ENCODE measurements at places on chromosomes 1 and 21. TPM values are rescaled to one million over a fixed set of nuclear protein-coding genes. Genes with fewer than 3 reads are reported as not detected.

GRCh38 chr1:20376880-20377494, 86.3 kb downstream of the VWA5B1 start:
- H3K27me3 ChIP-seq: peaks cover 85% of the 10 kb centered on the region
- H3K4me3 ChIP-seq: no peak overlapping the region

DNA sequence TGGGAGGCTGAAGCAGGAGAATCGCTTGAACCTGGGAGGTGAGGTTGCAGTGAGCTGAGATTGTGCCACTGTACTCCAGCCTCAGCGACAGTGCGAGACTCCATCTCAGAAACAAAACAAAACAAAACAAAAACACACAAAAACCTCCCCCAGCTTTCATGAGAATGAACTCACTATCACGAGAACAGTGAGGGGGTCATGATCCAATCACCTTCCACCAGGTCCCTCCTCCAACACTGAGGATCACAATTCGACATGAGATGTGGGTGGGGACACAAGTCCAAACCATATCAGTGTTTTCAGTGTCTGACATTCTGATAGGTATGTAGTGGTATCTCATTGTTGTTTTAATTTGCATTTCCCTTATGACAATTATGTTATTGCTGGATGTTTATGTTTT, 31.5 kb upstream of the DYRK1A start:
- H3K27me3 ChIP-seq: no peaks in the 10 kb centered on the region
- DNase-seq: no peak
- no peak overlapping the region for H3K27ac ChIP-seq
- H3K4me1 ChIP-seq: peaks cover 24% of the 10 kb centered on the region
- H3K4me3 ChIP-seq: no peak overlapping the region

DNA sequence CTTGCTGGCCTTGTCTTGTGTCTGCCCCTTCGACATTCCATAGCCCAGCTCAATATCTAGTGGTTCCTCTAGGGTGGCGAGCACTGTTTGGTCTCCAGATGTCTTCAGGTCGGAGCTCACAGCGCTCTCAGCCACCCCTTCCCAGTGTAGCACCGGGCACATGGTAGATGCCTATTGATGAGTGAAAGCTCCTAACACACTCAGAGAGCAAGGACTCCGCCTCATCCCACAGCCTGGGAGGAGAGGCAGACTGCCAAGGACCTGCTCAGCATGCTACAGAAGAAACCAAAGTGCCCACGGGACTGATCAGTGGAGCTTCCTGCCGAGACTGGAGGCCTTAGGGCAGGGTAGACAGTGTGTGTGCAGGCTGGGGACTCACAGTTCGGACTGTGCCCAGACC, 10.9 kb downstream of the PCSK9 start:
- no peak for DNase-seq
- peaks cover 13% of the 10 kb centered on the region for H3K4me1 ChIP-seq
- no peak overlapping the region for H3K27ac ChIP-seq
- H3K36me3 ChIP-seq: no peaks in the 10 kb centered on the region

DNA sequence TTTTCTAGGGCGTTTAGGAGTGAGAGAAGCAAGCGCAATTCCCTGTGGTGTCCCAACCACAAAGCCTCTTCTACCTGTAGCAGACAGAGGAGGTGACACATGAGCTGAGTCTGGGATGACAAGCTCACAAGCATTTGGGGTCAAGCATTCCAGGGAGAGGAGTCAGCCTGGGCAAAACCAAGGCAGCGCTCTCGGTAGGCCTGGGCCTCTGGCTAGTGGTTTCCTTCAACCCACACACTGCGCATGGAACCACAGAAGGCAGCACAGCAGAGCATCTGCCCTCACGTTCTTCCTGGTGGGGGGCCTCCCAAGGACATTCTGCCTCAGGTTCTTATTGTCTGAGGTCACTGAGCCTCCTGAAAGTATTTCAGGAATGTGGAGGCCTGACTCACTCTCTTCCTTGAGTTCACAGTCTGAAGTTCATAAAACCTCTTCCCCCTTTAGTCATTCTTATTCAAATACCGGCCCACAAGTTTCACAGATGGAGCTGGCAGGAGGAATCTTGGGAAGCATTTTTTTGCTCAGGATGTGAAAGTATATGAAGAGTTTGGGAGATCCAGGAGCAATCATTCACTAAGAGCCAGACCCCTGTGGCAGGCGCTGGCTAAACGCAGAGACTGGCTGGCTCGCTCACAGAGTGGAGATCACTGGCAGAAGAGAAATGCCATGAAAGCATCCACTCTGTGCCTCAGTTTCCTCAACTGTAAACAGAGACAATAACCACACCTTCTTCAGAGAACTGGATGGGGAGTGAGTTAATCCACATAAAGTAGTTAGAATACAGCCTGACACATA, 26.8 kb downstream of the CCN1 start:
- H3K4me1 ChIP-seq: peaks cover 6% of the 10 kb centered on the region
- H3K4me3 ChIP-seq: no peak overlapping the region
- H3K27ac ChIP-seq: no peak overlapping the region
- H3K27me3 ChIP-seq: no peaks in the 10 kb centered on the region

- peak overlapping the region; percentile 90 for H3K27ac ChIP-seq
- no peaks in the 10 kb centered on the region for H3K27me3 ChIP-seq
- H3K36me3 ChIP-seq: peaks cover 15% of the 10 kb centered on the region
- H3K4me3 ChIP-seq: peak overlapping the region; percentile 93
Measured at GRCh38 chr1:117930173-117930447, 571 bp downstream of the WDR3 start.

- H3K4me1 ChIP-seq: no peaks in the 10 kb centered on the region
- no peaks in the 10 kb centered on the region for H3K36me3 ChIP-seq
- H3K27ac ChIP-seq: no peak overlapping the region
- no peak overlapping the region for H3K4me3 ChIP-seq
- no peak for DNase-seq
Measured at GRCh38 chr1:248625971-248626370, 8.9 kb downstream of the OR2T11 start.

DNA sequence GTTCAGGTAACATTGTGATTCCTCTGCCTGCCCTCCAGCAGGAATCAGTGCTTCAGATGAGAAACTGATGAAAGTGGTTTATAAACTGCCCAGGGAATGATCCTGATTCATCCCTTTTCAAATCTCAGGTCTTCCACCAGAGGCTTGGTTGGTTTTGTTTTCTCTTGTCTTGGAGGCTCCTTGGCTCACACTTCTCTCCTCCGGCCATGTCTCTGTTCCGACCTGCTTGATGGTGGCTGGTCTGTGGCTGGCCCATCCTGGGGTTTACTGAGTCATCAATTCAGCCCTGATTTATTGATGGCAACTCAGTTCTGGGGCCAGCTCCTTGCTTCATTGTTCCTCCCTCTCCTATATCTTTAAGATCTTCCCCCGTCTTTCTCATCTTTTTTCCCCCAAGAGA, 56.6 kb upstream of the SLC2A1 start:
- no peak overlapping the region for H3K4me3 ChIP-seq
- no peak overlapping the region for H3K27ac ChIP-seq
- no peaks in the 10 kb centered on the region for H3K4me1 ChIP-seq
- no peaks in the 10 kb centered on the region for H3K27me3 ChIP-seq

DNA sequence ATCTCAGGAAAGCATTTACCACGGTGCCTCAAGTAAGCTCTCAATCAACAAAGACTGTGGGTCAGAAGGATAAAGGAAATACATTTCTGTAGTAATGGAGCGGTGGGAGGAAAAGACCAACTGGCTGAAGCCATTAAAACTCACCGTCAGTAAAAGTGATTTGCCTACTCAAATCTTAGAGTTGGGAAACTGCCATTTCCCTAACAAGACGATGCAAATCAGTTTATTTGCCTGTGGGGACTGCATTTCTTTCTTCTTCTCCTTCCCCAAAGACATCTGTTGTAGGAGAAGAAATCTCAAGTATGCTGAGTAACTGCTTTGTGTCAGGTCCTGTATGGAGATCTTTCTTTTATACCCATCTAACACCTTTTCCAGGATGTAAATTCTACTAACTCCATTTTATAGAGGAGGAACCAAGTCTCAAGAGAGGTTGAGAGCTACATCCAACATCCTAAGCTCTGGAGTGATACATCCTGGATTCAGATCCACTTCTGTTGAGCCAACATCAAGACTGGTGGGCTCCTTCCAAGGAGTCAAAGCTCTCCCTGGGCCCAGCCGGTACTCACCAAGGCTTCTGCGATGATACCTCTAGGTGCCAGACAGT, 219.3 kb upstream of the FGGY start:
- H3K4me3 ChIP-seq: no peak overlapping the region
- H3K27ac ChIP-seq: no peak overlapping the region
- no peaks in the 10 kb centered on the region for H3K36me3 ChIP-seq
- H3K4me1 ChIP-seq: peaks cover 7% of the 10 kb centered on the region

- H3K36me3 ChIP-seq: no peaks in the 10 kb centered on the region
- H3K4me3 ChIP-seq: no peak overlapping the region
- H3K4me1 ChIP-seq: no peaks in the 10 kb centered on the region
- H3K27me3 ChIP-seq: no peaks in the 10 kb centered on the region
- no peak for DNase-seq
Measured at GRCh38 chr1:64392109-64392508, 77.8 kb upstream of the CACHD1 start.

DNA sequence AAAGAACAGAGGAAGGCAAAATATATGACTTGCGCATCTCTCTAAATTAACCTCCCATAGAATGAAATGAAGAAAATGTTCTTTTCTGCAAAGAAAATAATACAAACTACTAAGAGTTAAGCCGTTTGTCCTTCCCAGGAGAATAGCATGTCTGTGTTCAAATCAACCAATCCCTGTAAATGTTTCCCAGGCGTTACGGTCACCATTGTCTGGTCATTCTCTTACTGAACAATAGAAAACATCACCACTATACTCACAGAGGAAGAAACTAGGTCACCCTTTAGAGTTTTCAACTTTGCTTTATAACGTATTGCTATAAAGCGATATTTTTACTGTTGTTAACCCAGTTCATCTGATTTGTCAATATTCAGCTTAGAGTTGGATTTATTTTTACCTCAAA, 34.1 kb downstream of the COL11A1 start:
- no peaks in the 10 kb centered on the region for H3K27me3 ChIP-seq
- no peaks in the 10 kb centered on the region for H3K4me1 ChIP-seq
- no peaks in the 10 kb centered on the region for H3K36me3 ChIP-seq
- no peak for DNase-seq

- H3K27me3 ChIP-seq: peaks cover 3% of the 10 kb centered on the region
- no peaks in the 10 kb centered on the region for H3K4me1 ChIP-seq
- no peaks in the 10 kb centered on the region for H3K36me3 ChIP-seq
- DNase-seq: no peak
- no peak overlapping the region for H3K27ac ChIP-seq
Measured at GRCh38 chr21:40640266-40640789, 206.6 kb downstream of the DSCAM start.

- DNase-seq: no peak
- no peaks in the 10 kb centered on the region for H3K27me3 ChIP-seq
- no peak overlapping the region for H3K4me3 ChIP-seq
- no peaks in the 10 kb centered on the region for H3K36me3 ChIP-seq
- peaks cover 68% of the 10 kb centered on the region for H3K4me1 ChIP-seq
Measured at GRCh38 chr1:25645637-25646400, 29.2 kb downstream of the MAN1C1 start.

GRCh38 chr1:19203440-19203839, 6.6 kb downstream of the UBR4 start:
- no peak overlapping the region for H3K4me3 ChIP-seq
- H3K4me1 ChIP-seq: peaks cover 84% of the 10 kb centered on the region
- H3K36me3 ChIP-seq: no peaks in the 10 kb centered on the region
- DNase-seq: no peak

- H3K4me1 ChIP-seq: peaks cover 12% of the 10 kb centered on the region
- no peak for DNase-seq
- no peak overlapping the region for H3K4me3 ChIP-seq
- no peaks in the 10 kb centered on the region for H3K27me3 ChIP-seq
Measured at GRCh38 chr1:231856426-231856825, 229.8 kb downstream of the DISC1 start.

GRCh38 chr21:35460441-35460840, 411.3 kb upstream of the RUNX1 start:
- DNase-seq: no peak
- H3K36me3 ChIP-seq: no peaks in the 10 kb centered on the region
- H3K27me3 ChIP-seq: no peaks in the 10 kb centered on the region
- no peak overlapping the region for H3K4me3 ChIP-seq
- H3K27ac ChIP-seq: no peak overlapping the region

DNA sequence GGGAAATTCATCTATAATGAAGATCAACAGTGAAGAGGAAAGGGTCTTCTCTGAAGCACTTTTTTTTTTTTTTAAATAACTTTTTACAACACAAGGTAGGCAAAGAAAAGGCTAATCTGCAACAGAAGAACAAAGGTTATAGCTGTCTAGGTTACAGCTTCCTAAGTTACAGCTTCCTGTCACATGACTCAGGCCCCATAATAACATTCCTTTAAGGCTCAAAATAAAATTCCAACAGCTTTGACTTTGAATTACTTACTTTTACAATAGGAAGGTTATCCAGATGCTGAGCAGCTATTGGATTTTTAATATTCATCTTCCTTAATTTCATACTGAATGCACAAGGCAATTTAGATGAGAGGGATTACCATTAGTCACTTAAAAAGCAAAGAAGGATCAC, 40.4 kb upstream of the TMEM61 start:
- H3K4me3 ChIP-seq: no peak overlapping the region
- H3K27ac ChIP-seq: no peak overlapping the region
- no peaks in the 10 kb centered on the region for H3K4me1 ChIP-seq

DNA sequence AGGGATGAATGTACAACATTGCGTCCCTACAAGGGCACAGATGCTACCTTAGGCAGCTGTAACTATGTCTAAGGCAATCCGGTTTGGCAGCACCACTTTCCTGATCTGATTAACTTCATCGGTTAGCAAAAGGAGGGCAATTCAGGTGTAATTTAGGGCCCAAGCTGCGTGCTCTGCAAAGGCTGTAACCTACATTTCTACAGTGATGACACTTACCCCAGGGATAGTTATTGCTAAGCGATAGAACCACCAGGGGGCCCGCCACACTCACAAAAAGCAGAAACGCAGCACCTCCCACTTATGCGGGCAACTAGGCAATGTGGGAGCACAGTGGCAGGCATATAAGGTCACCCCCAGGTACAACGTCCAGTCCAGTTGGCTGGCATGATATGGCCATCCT, 113.5 kb downstream of the GDAP2 start:
- H3K36me3 ChIP-seq: no peaks in the 10 kb centered on the region
- no peaks in the 10 kb centered on the region for H3K27me3 ChIP-seq
- no peak overlapping the region for H3K4me3 ChIP-seq
- no peak for DNase-seq

- peaks cover 48% of the 10 kb centered on the region for H3K4me1 ChIP-seq
- H3K27me3 ChIP-seq: no peaks in the 10 kb centered on the region
- peak; percentile 49 for DNase-seq
- peak within 1 kb of the TSS; percentile 15 for H3K4me3 ChIP-seq
Measured at GRCh38 chr1:204359474-204360255, at the start of gene PLEKHA6. PLEKHA6 (minus strand) TSS chr1:204359929; CDS start chr1:204273727, 86,202 bp downstream.

The UBXN11 gene
- total RNA-seq: 7.1 TPM

The RBM11 gene
- 0.48 TPM for total RNA-seq

The CIART gene
- 3.4 TPM for total RNA-seq

The PCP4L1 gene
- 0.54 TPM for total RNA-seq

The LMOD1 gene
- 4.8 TPM for total RNA-seq

The ZNF593OS gene
- total RNA-seq: not detected

The RNU1-4 gene
- 2,260 TPM for total RNA-seq

The LCE1E gene
- not detected for total RNA-seq

All from heart right ventricle (tissue), 16 donors.